ENCODE measurements at places on chromosomes 13 and 19. TPM values are rescaled to one million over a fixed set of nuclear protein-coding genes. Genes with fewer than 3 reads are reported as not detected.
A peak's percentile ranks its signal among the peaks of the same experiment; 100 is the strongest.

GRCh38 chr19:49588365-49589122 is 2.4 kb upstream of the PRR12 start:
- no peak for DNase-seq

DNA sequence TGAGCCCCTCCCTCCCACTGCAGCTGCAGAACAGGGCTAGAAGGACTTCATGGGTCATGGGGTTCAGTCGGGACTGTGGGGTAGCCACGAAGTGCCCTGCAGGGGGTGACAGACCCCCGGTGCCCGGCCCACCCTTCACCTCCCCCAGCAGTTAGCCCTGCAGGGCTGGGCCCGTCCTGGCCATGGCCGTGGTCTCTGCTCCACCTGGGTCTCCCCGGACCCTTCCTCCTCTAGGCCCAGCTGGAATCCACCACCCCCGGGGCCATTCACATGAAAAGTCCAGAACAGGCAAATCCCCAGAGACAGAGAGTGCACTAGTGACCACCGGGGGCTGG is 17.3 kb downstream of the MKNK2 start:
- no peak for DNase-seq

GRCh38 chr19:4559569-4559968 is at the start of gene SEMA6B:
SEMA6B (minus strand) TSS chr19:4559684; CDS start chr19:4558457, 1,227 bp downstream.
- peak; percentile 55 for DNase-seq

DNA sequence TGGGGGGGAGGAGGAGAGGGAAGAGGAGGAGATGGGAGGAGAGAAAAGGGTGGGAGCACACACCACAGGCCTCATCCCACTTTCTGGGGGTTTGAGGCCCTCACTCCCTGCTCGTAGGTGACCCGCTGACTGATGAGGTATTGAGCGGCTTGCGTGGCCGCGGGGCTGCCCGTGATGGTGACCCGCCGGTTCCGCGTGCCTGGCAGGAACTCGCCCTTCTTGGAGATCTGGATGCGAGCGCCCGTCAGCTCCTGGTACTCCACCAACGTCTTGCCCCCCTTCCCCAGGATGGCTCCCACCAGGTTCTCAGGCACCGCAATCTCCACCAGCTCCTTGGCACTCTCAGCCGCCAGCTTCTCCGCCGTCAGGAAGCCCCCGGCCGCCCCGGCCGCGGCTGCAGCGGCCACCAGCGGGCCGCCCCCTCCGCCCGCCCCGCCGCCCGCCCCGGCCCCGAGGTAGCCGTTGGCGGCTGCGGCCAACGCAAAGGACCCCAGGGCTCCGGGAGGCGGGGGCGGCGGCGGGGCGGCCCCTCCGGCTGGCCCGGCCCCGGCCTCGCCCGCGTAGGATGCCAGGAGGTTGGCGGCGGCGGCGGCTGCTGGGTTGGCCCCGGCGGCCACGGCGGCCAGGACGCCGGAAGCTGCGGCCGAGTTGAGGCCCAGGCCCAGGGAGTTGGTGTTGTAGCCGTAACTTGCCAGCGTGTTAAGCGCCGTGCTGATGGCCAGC is 25.4 kb upstream of the NANOS2 start:
- DNase-seq = no peak

Gene ACTMAP
- 0.62 TPM for total RNA-seq

GRCh38 chr19:19578252-19578651 is 40.2 kb downstream of the CILP2 start:
- no peak for DNase-seq

All from A172 (cell line).